Activated B cell treated with CpG ODN at 0.5 μM for 24 hours (primary cell): ENCODE measurements at places on chromosomes 7 and 10. TPM values are rescaled to one million over a fixed set of nuclear protein-coding genes. Genes with fewer than 3 reads are reported as not detected.

REPIN1 gene
- 106 and 116 TPM in 2 replicates for total RNA-seq

DNA sequence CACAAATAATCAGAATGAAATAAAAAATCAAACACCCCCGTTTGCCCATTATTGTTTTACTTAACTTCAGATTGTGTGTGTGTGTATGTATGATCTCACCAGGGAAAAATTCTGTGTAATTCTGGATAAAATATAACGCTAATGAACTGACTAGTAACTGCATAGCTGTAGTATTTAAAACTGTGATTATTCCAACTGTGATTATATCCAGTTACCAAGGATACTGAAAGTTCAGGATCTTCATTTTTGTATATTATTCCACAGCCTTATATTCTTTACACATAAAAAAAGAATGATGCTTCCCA lies 2.9 kb downstream of the TWIST1 start:
- DNase-seq = no peak

GRCh38 chr7:100582041-100582579 lies 3.8 kb downstream of the LRCH4 start:
- DNase-seq = no peak

- no peak for DNase-seq
These were observed 71.8 kb upstream of the LOXL4 start for GRCh38 chr10:98339799-98340198.

DNA sequence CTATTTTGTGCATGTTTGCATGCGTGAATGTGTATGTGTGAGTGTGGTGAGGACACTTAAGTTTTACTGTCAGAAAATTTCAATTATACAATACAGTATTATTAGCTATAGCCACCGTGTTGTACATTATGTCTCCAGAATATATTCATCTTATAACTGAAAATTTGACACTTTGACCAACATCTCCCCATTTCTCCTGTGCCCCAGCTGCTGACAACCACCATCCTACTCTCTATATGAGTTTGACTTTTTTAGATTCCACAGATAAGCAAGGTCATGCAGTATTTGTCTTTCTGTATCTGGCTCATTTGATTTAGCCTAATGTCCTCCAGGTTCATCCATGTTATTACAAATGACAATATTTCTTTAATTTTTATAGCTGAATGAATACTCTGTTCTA lies 195.0 kb downstream of the GPR37 start:
- DNase-seq = no peak

DNA sequence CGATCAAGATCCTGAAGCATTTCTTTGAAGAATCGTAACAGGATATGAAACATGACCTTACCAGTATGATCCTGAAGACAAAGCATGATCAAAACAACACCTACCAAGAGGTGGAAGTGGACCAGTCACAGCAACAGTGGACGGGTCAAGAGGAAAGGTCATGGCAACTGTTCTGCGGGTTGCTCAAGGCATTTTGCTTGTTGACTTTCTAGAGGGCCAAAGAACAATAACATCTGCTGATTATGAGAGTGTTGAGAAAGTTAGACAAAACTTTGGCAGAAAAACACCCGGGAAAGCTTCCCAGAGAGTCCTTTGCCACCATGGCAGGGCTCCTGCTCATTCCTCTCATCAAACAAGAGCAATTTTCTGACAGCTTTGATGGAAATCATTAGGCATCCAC lies 65.6 kb upstream of the LRRC18 start:
- DNase-seq = no peak

GRCh38 chr7:120760851-120761250 lies 97.1 kb downstream of the TSPAN12 start:
- no peak for DNase-seq

DNA sequence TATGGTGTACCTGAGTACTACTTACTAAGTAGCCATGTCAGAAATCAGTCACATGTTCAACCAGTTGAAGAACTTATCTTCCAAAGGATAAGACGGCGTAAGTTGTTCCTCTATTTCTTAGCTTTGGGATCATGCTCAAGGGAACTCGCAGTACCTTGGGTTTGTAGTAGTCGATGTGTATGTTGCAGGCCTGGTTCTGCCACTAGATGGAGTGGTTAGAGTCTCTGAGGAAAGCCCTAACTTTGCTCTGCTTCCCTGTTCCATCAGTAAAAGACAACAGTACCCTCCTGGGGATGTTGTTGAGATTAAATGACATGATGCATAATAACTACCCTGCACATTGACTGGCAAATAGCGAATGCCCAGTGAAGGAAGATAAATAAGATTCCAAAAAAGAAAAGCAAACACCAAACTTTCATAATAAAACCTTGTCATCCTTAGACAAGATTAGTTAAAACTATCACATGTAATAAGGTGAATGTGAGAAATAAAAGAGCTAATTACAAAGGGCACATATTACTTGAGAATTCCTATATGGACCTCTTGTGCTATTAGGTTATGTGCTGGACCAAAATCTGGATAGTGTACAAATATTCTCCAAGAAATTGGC lies 165.9 kb downstream of the ABCA13 start:
- DNase-seq = no peak

DNA sequence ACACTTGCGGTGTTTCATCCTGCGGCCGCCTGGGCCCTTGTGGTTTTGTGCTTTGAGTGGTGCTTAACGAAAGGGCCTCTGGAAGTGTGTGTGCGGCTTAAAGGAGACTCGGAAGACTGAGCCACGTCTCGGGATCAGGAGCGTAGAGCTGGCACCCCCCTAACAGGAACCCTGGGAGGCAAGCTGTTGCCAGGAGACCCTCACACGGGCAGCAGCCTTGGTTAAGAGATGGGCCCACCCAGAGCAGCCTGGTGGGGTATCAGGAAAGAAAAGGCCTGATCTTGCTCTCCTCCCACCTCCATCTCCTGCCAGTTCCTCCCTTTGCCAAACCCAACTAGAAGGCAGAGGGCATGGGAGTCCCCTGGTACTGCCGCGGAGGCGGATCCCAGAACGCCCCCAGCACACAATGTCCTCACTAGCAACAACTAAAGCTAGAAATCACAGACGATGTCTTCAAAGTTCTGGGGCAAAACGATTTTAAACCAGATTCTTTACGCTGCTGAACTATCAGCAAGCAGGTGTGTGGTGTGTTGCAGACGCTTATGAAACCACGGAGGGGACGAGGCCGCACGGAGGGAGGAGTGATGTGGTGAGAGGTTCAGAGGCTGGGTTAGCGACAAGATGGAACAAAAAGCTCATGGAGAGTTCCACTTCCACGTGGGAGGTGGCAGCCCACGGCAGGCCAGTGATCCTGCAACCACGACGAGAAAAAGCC lies 67.0 kb upstream of the INPP5A start:
- DNase-seq = no peak

SORBS1 gene
- total RNA-seq = 0.37 and 0.42 TPM in 2 replicates

GRCh38 chr10:88459530-88459929 lies 123.6 kb downstream of the RNLS start:
- DNase-seq = no peak
